ENCODE measurements at places on chromosomes 11 and 22.

GRCh38 chr11:116231543-116231942 is 541.2 kb downstream of the BUD13 start:
- no peak overlapping the region for H3K4me3 ChIP-seq
- no peak overlapping the region for H3K27ac ChIP-seq
- H3K36me3 ChIP-seq = no peaks in the 10 kb centered on the region
- no peaks in the 10 kb centered on the region for H3K4me1 ChIP-seq
- no peak for DNase-seq

- no peak for DNase-seq
- peaks cover 12% of the 10 kb centered on the region for H3K27me3 ChIP-seq
- no peak overlapping the region for H3K27ac ChIP-seq
- H3K4me3 ChIP-seq = no peak overlapping the region
- peaks cover 2% of the 10 kb centered on the region for H3K4me1 ChIP-seq
These were observed 5.4 kb upstream of the C11orf87 start for GRCh38 chr11:109416601-109417000.

GRCh38 chr22:22702237-22703202 is 58.1 kb downstream of the GGTLC2 start:
- peaks cover 3% of the 10 kb centered on the region for H3K4me1 ChIP-seq
- H3K27me3 ChIP-seq = no peaks in the 10 kb centered on the region
- no peak overlapping the region for H3K4me3 ChIP-seq
- no peak overlapping the region for H3K27ac ChIP-seq

DNA sequence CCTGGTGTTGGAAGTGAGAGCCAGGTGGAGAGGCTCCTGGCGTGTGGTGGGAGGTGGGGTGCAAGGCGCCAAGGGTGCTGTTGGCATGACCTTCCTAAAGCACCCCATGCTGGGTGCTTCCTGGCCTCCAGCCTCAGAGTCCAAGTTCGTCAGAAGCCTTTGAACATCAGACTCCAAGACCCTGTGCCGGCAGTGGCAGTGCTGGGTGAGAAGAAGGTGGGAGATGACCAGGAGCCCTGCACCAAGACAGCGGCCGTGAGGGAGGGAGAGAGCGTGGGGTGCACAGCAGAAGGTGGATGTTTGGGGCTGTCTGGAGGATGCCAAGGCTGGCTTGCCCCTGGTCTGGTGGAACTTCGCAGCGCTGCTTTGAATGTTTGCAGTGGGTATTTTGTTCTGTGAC is 29.7 kb upstream of the PARVB start:
- H3K27me3 ChIP-seq = no peaks in the 10 kb centered on the region
- DNase-seq = no peak
- peaks cover 30% of the 10 kb centered on the region for H3K4me1 ChIP-seq
- no peak overlapping the region for H3K27ac ChIP-seq
- H3K36me3 ChIP-seq = peaks cover 43% of the 10 kb centered on the region

GRCh38 chr22:48478124-48478523 is 1349.5 kb downstream of the BRD1 start:
- no peak overlapping the region for H3K4me3 ChIP-seq
- no peaks in the 10 kb centered on the region for H3K4me1 ChIP-seq

DNA sequence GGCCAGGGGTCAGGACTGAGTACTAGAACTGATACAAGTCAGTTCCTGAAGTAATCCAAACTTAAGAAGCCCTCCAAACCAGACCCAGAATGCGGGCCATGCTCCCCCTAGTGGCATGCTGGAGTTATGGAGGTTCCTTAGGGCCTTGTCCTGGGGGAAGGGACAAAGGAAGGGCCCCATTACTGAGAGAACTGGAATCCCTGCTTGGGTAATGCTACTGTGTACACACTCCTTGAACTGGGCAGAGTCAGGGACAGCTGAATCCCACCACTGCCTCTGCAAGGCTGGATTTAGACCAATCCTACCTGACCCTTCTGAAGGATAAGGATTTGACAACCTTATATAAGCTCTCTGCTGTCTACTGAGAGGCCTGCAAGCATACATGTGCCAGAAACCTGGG is 97.3 kb upstream of the AKIP1 start:
- H3K27ac ChIP-seq = no peak overlapping the region
- H3K4me1 ChIP-seq = peaks cover 7% of the 10 kb centered on the region
- peak; percentile 68 for DNase-seq
- no peaks in the 10 kb centered on the region for H3K36me3 ChIP-seq
- peaks cover 16% of the 10 kb centered on the region for H3K27me3 ChIP-seq

- no peak overlapping the region for H3K4me3 ChIP-seq
- peaks cover 41% of the 10 kb centered on the region for H3K4me1 ChIP-seq
- no peak for DNase-seq
- H3K27me3 ChIP-seq = no peaks in the 10 kb centered on the region
These were observed 39.3 kb downstream of the NFRKB start for GRCh38 chr11:129856036-129856435.

DNA sequence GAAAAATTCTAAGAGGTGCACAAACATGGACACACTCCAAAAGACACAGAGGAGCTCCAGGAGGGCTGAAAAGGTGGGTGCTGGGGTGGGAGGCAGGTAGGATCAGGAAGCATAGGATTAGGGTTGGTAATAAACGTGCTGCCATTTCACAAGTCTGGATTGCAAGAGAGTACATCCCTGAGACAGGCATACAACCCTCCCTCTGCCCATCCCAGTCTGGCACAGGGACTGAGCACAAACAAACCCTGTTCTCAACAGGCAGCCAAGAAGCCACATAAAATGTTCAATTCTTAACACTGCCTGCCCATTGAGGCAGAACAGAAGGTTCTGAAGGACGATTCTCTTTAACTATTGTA is 18.5 kb downstream of the SLC35F2 start:
- peak overlapping the region; percentile 97 for H3K27ac ChIP-seq
- H3K27me3 ChIP-seq = no peaks in the 10 kb centered on the region
- peak overlapping the region; percentile 72 for H3K4me3 ChIP-seq
- H3K4me1 ChIP-seq = peaks cover 77% of the 10 kb centered on the region
